ENCODE measurements at places on chromosomes 2 and 18.

DNA sequence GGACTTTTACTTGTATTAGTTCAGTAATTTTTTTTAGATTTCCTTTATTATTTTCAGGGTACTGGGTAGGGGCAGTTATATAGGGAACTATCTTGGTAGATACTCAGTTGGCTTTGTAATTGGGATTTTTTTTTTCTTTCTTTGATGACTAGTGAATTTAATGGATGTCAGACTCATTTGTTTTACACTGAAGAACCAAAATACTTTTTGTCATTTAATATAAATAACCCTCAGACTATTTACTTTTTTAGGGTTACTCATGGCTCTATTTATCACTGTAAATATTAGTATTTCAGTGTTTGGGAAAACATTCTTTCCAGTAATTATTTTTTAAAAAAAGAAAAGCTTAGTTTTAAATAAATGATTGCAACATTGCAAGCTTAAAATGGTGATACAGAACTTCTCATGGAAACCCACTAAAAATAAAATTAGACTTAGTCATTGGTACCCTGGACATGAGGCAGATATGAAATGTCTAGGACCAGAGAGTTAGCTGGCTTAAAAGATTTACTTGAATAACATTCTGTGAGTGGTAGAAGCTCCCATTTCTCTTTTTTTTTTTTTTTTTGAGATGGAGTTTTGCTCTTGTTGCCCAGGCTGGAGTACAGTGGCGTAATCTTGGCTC, 74.4 kb upstream of the CYP20A1 start:
- DNase-seq, result no peak

GRCh38 chr2:192298664-192299063, 103.9 kb upstream of the TMEFF2 start:
- no peak for DNase-seq

GRCh38 chr2:220767591-220768255, 804.4 kb downstream of the EPHA4 start:
- no peak for DNase-seq

- DNase-seq, result peak; percentile 75
Measured at GRCh38 chr18:7616661-7617060, 49.5 kb downstream of the PTPRM start.

DNA sequence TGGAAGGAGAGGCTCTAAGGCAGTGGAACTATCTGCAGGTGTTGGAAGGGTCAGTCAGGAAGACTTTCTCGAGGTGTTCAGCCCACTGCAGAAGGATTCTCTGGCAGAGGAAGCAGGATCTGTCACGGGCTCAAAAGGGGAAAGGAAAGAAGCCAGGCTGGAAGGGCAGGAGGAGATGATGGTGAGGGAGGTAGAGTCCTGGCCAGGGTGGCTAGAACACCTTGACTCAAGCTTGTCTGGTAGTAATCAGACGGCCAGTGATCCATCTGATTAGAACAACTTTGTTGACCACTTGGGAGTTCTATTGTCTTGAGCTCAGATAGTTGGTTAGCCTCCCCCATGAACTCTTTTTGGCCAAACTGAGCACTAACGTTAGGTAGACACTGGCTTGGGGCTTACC, 9.7 kb upstream of the ATOH8 start:
- DNase-seq, result no peak

- no peak for DNase-seq
Measured at GRCh38 chr2:96317584-96317997, 7.5 kb upstream of the ITPRIPL1 start.

GRCh38 chr2:161947836-161948235, 126.2 kb downstream of the DPP4 start:
- peak; percentile 6 for DNase-seq

GRCh38 chr2:215432759-215433594, 2.9 kb downstream of the FN1 start:
- DNase-seq, result no peak

GRCh38 chr2:140526575-140526974, 1604.2 kb downstream of the LRP1B start:
- no peak for DNase-seq

DNA sequence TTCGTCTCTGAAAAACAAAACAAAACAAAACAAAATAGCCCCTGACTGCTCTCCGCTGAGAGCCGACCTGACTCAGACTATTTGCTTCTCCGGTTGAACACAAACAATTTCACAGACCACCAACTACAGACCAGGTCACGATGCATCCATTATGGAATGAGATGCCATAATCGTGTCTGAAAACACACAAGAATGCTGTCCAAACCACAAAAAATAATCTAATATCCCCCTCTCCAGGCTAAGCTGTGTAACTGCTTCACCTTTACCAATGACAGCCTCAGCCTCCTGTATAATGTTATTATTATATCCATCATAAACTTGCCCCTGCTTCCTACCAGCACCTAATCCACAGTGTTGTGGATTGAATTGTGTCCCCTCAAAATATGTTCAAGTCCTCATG, 114.7 kb downstream of the DNAH6 start:
- DNase-seq, result peak; percentile 16

- DNase-seq, result no peak
Measured at GRCh38 chr18:48138210-48138609, 207.8 kb upstream of the SMAD2 start.

DNA sequence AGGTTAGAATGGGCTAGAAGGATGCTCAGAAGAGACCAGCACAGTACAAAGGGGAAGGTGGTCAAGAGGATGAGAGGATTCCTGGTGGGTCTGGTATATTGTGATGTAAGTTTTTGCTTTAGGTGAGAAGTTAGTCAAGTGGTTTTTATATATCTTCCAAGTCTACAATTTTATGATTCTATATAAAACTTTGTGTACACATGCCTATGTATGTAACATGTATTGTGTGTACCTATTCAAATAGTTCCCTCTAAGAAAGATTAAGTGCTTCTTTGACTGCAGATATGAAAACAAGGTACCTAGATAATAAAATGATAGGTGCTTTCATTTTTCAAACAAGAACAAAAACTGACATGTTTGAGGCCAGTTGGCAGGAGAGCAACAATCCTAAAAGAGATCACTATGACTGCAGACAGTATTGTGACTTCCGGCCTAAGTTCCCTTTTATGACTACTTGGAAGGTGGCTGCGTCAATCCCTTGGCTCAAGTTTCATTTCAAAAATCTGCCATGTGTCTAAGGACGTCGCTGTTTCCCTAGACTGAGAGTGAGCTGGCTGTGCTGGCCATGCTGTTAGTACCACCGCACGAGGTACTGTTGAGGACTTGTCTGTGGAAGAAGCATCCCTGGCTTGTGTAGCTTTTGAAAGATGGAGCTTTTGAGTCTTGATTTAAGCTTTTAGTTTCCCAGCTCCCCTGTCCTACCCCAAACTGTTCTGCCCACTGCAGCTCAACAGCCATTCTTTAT, 123.1 kb downstream of the PRPF40A start:
- DNase-seq, result peak; percentile 65

GRCh38 chr18:40473221-40474029, 1481.6 kb upstream of the PIK3C3 start:
- DNase-seq, result no peak

- no peak for DNase-seq
Measured at GRCh38 chr2:25497918-25498407, 156.2 kb upstream of the DNMT3A start.

GRCh38 chr2:39659765-39660611, 5.7 kb upstream of the TMEM178A start:
- DNase-seq, result no peak

- DNase-seq, result peak; percentile 63
Measured at GRCh38 chr2:10079266-10079869, 843 bp downstream of the CYS1 start.

GRCh38 chr18:59140302-59140885, 710 bp downstream of the SEC11C start:
- DNase-seq, result peak; percentile 51

DNA sequence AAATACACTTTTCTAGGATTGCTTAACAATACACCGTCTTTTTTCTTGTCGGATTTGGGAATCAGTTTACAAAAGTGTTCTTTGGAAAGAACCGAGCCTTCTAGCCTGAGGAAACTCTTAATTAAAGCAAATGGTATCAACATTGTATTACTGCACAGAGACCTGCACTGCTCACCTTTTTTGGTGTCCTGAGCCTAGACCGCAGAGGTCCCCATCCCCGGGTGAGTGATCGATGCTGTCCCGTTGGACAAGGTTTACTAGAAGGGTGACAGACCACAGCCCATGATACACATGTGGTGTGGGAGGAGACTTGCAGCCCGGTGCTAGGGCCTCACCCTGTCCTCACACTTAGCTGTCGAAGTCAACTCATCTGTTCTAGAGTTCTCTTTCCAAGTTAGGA, 55.3 kb downstream of the TSHZ1 start:
- no peak for DNase-seq

GRCh38 chr18:5159080-5159479, 38.0 kb downstream of the AKAIN1 start:
- DNase-seq, result no peak

DNA sequence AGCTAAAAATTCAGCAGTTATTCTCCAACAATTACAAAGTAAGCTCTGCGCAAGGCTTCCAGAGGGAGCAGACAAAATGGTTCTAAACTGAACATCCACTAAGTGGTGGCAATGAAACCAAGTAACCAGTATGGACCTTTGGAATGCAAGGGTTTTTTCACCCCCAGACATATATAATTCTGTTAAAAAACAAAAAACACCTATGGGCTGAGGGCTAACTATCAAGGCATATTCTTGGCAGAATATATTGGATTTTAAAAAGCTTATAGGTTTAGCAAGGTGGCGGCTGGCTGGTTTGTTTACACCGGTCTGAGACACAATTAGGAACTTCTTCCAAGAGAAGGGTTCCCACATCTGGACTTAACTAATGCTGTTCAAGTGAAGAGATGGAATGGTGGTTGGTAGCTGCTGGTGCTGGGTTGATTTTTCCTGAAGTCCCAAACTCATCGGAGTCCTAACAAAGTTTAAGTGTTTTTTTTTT, 2.8 kb downstream of the ZFP36L2 start:
- DNase-seq, result peak; percentile 58

DNA sequence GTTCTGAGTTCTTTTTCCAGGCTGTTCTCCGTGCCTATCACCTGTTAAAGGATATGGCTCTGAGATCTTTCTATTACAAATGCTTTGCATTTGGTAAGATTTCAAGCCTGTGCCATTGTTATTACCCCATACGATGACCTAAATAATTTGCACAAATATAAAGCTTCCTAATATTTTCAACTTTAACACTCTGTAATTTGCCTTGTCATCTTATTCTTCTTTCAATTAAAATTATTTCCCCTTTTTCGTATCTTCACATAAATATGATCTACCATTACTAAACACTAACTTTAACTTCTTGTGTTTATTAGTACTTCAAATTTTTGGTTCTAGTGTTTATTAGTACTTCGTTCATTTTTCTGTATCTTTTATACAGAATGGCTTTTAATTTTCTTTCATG, 3.2 kb upstream of the MSL3B start:
- DNase-seq, result no peak

GRCh38 chr2:170847716-170848115, 31.0 kb downstream of the GAD1 start:
- no peak for DNase-seq

DNA sequence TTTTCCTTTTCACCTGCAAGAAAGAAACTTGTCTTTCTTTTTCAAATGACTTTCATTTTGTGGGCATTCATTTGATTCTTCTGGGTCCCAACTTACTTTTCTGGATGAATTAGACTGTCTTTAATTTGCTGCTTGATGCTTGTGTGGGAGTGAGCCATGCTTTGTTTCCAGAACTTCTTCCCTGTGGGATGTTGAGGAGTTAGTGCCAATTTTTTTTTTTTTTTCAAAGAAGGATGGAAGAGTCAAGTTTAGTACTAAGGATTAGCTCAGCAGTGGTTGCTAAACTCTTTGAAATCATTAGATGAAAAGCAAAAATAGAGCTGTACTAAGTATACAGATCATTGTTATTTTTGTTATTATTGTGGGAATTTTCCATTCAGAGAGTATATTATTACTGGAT, 17.2 kb upstream of the KCTD1 start:
- peak; percentile 37 for DNase-seq

DNA sequence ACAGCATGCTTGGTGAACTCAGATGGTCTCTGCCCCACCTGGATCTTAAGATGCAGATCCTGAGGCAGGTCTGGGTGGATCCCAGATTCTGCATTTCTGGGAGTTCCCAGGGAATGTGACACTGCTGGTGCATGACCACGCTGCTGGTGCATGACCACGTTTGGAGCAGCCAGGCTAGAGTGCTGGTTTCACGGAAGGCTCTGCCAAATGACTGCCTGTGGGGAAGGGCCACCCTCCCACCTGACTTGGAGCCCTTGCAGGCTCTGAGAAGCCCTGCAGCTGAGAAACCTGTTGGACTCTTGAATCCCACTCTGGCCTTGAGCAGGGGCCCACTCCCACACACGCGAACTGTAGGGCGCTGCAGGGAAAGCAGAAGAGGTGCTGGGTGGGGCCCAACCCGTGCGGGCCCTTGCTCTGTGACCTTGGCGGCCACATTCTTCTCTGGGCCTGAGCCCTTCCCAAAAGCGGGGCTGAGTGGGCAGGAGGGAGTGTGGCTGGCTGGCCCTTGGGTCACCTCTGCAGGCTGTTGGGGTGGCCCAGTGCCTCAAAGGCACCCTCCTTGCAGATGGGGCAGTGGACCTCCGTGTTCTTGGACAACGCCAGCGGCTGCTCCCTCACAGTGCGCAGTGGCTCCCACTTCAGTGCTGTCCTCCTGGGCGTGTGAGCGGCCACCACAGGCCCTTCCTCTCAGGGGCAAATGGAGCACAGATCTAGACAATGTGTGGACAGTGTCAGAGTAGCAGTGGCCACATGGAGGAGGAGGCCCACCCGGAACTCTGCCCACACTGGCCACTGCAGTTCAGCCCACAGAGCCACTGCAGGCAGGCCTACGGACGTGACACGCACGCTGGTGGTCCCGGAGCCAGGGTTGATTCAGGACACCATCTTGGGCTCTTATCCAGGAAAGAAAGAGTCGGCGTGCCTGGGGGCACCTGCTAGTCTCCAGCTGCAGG, 7.9 kb downstream of the ERFE start:
- no peak for DNase-seq

- DNase-seq, result peak; percentile 47
Measured at GRCh38 chr18:25604894-25605597, 253.1 kb upstream of the ZNF521 start.
